ENCODE measurements at places on chromosomes 1 and 21.

- H3K36me3 ChIP-seq = no peaks in the 10 kb centered on the region
- DNase-seq = no peak
- H3K27me3 ChIP-seq = no peaks in the 10 kb centered on the region
- H3K27ac ChIP-seq = no peak overlapping the region
These were observed 27.3 kb downstream of the RRP1 start for GRCh38 chr21:43816611-43817071.

GRCh38 chr1:56387071-56387740, 192.2 kb downstream of the PLPP3 start:
- no peaks in the 10 kb centered on the region for H3K36me3 ChIP-seq
- H3K4me1 ChIP-seq = no peaks in the 10 kb centered on the region
- no peaks in the 10 kb centered on the region for H3K27me3 ChIP-seq

GRCh38 chr1:98963064-98963758, 41.5 kb downstream of the PLPPR5 start:
- no peak overlapping the region for H3K27ac ChIP-seq
- no peak for DNase-seq
- no peaks in the 10 kb centered on the region for H3K36me3 ChIP-seq
- no peaks in the 10 kb centered on the region for H3K27me3 ChIP-seq
- H3K4me1 ChIP-seq = no peaks in the 10 kb centered on the region

DNA sequence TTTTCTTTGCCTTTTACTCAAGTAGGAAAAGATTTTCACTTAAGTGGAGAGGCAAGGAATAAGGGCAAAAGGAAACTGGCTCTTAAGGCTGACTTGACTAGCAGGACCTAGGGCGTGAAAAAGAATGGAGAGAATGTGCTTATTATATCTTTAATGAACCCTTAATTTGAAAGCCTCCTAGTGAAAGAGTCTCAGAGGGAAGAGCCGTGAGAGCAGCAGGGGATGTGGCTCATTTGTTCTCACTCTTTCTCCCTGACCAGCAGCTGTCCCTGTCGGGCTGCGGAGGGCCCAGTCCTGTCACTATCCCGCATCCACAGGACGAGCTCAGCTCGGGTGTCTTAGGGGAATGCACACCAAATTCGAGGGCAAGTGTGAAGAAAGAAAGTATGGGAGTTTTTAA, 180.1 kb downstream of the EDEM3 start:
- H3K36me3 ChIP-seq = no peaks in the 10 kb centered on the region
- H3K27ac ChIP-seq = no peak overlapping the region
- no peak for DNase-seq
- no peaks in the 10 kb centered on the region for H3K4me1 ChIP-seq

GRCh38 chr1:44174630-44175029, 33.2 kb upstream of the KLF18 start:
- no peaks in the 10 kb centered on the region for H3K4me1 ChIP-seq
- no peaks in the 10 kb centered on the region for H3K27me3 ChIP-seq
- H3K27ac ChIP-seq = no peak overlapping the region
- no peaks in the 10 kb centered on the region for H3K36me3 ChIP-seq

DNA sequence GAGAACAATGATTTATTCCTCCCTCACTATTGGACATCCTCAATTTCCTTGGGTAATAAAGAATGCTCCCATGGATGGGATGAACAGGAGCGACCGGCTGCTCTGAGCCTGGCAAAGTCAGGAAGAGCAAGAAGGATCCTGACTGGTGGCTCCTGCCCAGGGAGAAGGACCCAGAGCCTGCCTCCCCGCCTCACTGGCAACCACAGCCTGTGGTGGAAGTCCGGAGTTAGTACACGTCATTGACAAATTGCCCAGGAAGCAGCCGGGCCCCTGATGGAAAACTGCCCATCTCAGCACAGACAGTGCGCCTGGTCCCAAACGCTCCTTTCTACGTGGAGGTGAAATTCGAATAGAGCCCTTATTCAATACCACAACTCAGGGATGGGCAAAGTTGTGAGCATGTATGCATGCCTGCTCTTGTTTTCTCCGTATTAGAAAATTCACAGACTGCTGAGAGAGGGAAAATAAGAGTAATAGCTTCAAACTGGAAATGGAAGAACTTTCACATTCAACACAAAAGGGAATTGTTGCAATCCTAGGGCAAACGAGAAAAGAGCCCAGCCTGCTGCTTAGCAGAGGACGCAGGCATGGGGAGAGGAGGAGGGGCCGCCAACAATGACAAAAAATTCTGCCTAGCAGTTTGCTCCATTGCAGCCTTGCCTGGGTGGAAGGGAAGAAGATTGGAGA, 397.1 kb upstream of the VAMP3 start:
- H3K4me1 ChIP-seq = no peaks in the 10 kb centered on the region
- no peak overlapping the region for H3K27ac ChIP-seq
- no peak overlapping the region for H3K4me3 ChIP-seq
- no peaks in the 10 kb centered on the region for H3K36me3 ChIP-seq

DNA sequence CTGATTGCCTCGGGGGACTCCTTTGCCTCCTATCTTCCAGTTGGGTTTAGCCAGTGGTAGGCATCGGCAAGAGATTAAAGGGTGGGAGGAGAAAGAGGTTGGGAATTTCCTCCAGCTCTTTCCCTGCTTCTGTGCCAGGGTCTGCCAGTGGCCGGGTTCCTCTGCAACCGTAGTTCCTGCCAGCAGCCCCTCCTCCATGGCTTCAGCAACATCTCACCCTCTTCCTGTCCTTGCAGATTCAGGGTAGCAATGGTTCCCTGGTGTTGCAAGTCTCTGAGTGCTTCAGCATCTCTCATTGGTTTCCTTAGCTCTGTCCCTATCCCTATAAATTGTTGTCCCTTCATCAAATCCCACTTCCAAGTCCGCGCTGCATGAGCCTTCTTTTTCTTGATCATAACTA, 223.1 kb upstream of the JUN start:
- no peak overlapping the region for H3K4me3 ChIP-seq
- H3K36me3 ChIP-seq = no peaks in the 10 kb centered on the region
- no peak overlapping the region for H3K27ac ChIP-seq
- H3K4me1 ChIP-seq = no peaks in the 10 kb centered on the region

DNA sequence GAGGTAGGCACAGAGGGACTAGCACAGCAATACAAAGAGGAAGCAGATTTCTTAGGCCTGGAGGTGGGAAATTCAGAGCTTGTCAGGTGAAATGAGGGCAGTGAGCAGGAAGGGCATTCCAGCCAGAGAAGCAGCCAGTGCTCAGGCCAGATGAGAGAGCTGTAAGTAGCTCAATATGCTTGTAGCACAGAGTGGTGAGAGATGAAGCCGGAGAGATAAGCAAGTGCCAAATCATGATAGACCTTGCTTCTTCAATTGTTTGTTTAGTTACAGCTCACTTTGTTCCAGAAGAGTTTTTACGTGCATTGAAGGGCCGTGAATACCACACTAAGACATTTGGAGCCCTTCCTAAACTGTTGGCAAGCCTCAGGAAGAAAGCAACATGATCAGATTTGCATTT, 42.0 kb upstream of the ADAMTS1 start:
- H3K4me3 ChIP-seq = no peak overlapping the region
- no peaks in the 10 kb centered on the region for H3K27me3 ChIP-seq
- no peaks in the 10 kb centered on the region for H3K36me3 ChIP-seq
- H3K4me1 ChIP-seq = no peaks in the 10 kb centered on the region

- no peaks in the 10 kb centered on the region for H3K36me3 ChIP-seq
- H3K4me3 ChIP-seq = no peak overlapping the region
- H3K27me3 ChIP-seq = no peaks in the 10 kb centered on the region
- no peaks in the 10 kb centered on the region for H3K4me1 ChIP-seq
These were observed 115.1 kb upstream of the TMEM51 start for GRCh38 chr1:15038232-15039016.
